ENCODE measurements at places on chromosomes 5 and 9.

GRCh38 chr5:179054876-179055275 lies 5.3 kb upstream of the ZNF354C start:
- peaks cover 7% of the 10 kb centered on the region for H3K36me3 ChIP-seq
- H3K4me1 ChIP-seq = peaks cover 6% of the 10 kb centered on the region
- no peak for DNase-seq
- peaks cover under 1% of the 10 kb centered on the region for H3K27me3 ChIP-seq
- H3K4me3 ChIP-seq = no peak overlapping the region

- H3K36me3 ChIP-seq = no peaks in the 10 kb centered on the region
- H3K4me1 ChIP-seq = peaks cover 4% of the 10 kb centered on the region
- H3K4me3 ChIP-seq = no peak overlapping the region
- no peak overlapping the region for H3K27ac ChIP-seq
Observed at GRCh38 chr5:52825826-52826225, 38.1 kb downstream of the ITGA1 start.

DNA sequence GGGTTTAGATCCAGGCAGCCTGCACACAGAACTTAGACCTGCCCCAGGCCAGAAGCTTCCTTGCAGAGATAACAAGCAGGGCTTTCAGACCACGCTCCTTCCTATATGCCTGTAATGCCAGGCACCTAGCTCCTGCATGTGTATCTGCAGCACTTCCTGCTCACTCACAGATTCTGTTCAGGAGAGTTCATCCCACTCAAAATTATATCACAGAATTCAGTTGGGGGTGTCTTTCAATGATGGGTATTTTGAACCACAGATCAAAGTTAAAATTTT lies 105.8 kb downstream of the SGCD start:
- H3K27ac ChIP-seq = no peak overlapping the region
- no peaks in the 10 kb centered on the region for H3K36me3 ChIP-seq
- H3K4me1 ChIP-seq = peaks cover 2% of the 10 kb centered on the region
- peaks cover 7% of the 10 kb centered on the region for H3K27me3 ChIP-seq
- no peak overlapping the region for H3K4me3 ChIP-seq

DNA sequence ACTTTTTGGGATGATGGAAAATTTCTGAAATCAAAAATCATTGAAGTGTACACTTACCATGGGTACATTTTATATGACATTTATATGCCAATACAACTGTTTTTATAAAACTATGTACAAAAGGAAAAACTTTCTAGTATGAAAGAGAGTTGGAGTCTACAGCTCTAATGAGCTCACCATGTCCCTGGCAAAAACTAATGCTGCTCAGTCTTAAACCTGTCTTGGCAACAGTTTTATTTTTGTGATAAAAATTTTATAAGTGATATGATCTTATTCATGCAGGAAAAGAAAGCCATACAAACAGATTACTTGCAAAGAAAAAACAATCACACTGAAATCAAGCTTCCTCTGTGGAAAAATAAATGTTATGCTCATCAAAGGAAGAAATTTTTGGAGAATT lies 78.9 kb upstream of the RASEF start:
- no peak overlapping the region for H3K4me3 ChIP-seq
- no peaks in the 10 kb centered on the region for H3K4me1 ChIP-seq
- H3K27me3 ChIP-seq = no peaks in the 10 kb centered on the region
- H3K27ac ChIP-seq = no peak overlapping the region
- no peak for DNase-seq
- no peaks in the 10 kb centered on the region for H3K36me3 ChIP-seq
